ENCODE measurements at places on chromosomes 1 and 21. TPM values are rescaled to one million over a fixed set of nuclear protein-coding genes. Genes with fewer than 3 reads are reported as not detected.

DNA sequence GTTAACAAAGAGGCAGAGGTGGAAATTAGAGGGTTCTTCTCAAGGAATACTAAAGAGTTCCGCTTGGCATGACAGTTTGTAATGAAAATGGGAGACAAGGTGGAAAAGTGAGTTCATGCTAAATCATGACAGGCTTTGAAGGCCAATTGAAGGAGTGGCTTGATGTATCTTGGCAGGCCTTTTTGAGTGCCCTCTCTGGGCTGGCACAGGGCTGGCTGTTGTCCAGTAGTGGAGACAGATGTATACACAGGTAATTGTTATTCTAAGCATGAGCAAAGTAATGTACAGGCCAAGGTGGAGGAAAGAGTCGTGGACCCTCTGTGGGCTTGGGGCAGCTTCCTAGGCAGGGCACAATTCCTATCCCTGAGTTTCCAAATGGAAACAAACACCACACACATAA, 196.7 kb upstream of the GALNT2 start:
- no peak overlapping the region for H3K4me3 ChIP-seq
- no peaks in the 10 kb centered on the region for H3K36me3 ChIP-seq
- H3K27ac ChIP-seq = no peak overlapping the region

PHLDA3 gene
- not detected for polyA plus RNA-seq

GRCh38 chr1:20466273-20466672, 19.7 kb downstream of the CAMK2N1 start:
- no peaks in the 10 kb centered on the region for H3K4me1 ChIP-seq
- no peaks in the 10 kb centered on the region for H3K36me3 ChIP-seq
- DNase-seq = no peak
- no peak overlapping the region for H3K27ac ChIP-seq

GRCh38 chr21:46110499-46111192, 12.7 kb downstream of the COL6A2 start:
- no peaks in the 10 kb centered on the region for H3K36me3 ChIP-seq
- no peak overlapping the region for H3K27ac ChIP-seq
- H3K27me3 ChIP-seq = no peaks in the 10 kb centered on the region
- H3K4me1 ChIP-seq = no peaks in the 10 kb centered on the region
- DNase-seq = no peak

- no peak overlapping the region for H3K4me3 ChIP-seq
- H3K36me3 ChIP-seq = no peaks in the 10 kb centered on the region
- H3K27ac ChIP-seq = no peak overlapping the region
- peaks cover 9% of the 10 kb centered on the region for H3K4me1 ChIP-seq
These were observed 605.9 kb downstream of the NPHP4 start for GRCh38 chr1:5386371-5386770.

KRTAP19-7 gene
- not detected for polyA plus RNA-seq

WLS gene
- polyA plus RNA-seq = not detected

DNA sequence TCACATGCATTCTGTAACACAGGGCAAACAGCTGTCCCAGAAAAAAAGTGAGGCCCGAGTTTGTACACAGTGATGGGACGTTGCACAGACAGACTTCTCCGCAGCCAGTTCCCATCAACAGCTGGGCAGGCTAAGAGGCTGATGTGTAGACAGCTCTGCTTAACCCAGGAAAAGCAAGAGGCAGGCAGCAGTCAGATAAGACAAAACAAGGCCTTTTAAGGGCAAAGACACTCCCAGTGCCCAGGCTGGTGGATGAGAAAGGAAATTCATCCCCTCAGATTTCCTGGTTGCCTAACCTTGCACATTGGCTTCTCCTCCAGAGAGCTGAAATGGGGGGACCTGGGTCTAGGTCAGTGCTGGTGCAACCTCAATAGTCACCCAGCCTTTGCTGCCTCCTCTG, 17.2 kb upstream of the PHLDA3 start:
- no peak overlapping the region for H3K27ac ChIP-seq
- H3K4me3 ChIP-seq = no peak overlapping the region
- H3K4me1 ChIP-seq = peaks cover 11% of the 10 kb centered on the region
- no peak for DNase-seq
- H3K36me3 ChIP-seq = no peaks in the 10 kb centered on the region
- H3K27me3 ChIP-seq = no peaks in the 10 kb centered on the region
